Left renal pelvis (tissue), 4 donors: ENCODE measurements at places on chromosomes 13 and 19.

DNA sequence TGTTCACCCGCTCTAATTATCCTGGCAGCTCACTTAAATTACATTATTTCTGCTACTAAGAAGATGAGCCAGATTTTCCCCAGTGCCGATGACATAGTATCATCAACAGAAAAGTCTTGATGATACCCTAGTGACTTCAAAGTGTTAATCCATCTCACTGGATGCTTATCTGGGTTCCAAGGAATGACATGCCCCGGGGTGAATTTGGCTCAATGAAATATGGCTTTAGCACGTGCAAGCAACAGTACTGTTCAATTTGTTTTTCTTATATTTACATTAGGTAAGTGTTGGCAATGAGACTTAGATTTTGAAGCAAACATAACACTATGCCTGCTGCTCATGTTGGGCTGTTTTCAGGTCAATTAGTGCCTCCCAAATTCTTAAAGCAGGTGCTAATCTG is 548.2 kb upstream of the SLITRK1 start:
- DNase-seq = no peak

- no peak for DNase-seq
These were observed 94.7 kb downstream of the ZDHHC20 start for GRCh38 chr13:21364357-21364756.

GRCh38 chr13:76387566-76387965 is 498.6 kb downstream of the KCTD12 start:
- no peak for DNase-seq

GRCh38 chr19:30371161-30371836 is 885 bp upstream of the ZNF536 start:
- no peak for DNase-seq

DNA sequence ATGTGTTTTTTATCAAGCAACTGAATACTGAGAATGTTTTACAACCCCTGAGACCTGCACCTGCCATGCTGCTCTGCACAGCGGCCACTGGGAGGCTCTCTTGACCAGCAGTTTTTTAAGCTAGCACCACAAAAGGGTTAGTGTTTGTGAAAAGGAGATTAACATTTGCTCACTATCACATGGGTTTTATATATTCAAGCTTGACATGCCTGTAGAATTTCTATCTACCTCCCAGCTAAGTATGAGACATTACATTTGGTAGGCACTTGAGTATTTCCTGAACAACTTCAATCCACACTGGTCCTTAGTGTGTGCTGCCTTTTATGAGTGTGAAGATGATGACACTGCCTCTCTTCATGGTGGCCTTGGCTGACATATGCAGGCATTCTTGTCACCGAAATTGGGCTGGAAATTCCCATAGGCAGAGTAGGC is 1238.9 kb downstream of the UQCRFS1 start:
- no peak for DNase-seq

DNA sequence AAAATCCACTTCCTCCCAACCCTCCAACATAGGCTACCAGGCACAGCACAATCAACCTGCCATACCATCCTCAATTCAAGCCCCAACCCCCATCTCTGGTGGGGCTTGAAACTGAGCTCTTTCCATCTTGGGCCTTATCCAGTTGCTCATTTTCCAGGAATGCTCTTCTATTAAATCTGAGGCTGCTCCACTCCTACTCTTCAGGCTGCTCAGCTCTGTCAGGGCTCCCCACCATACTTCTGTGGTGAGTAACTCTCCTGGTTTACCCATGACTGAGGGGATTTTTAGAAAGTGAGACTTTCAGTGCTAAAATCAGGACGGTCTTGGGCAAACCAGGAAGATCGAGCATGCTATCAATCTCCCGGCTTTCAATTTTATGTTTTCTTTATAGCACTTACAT is 512.8 kb downstream of the LMO7 start:
- DNase-seq = no peak

DNA sequence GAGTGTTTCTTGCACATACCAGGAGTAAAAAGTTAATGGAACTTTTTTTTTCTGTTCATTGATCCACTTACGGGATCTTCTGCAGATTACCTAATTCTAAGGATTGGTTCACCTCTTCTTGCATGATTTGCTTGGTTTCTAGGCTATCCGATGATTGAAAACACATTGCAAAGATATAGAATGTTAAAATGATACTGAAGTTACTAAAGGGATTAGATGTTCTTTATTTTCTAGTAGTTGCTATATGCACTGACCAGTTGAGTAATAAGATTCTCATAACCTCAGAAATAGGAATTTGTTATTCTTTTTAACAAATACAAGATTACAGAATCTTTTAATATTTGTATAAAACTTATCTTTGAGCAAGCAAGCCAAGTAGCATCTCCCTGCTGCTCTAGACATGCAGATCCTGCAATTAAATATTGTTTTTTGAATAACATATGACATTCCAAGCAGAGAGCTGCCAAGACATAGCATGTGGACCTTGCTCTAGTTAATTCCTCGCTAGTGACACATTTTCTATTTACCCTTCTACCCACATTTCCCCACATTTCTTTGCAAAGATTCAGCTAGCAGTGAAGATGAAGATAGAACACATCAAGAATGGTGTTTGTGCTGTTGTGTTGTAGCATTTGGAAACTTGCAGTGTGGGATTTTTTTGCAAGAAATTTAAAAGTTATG is 51.7 kb upstream of the RNF113B start:
- DNase-seq = no peak

GRCh38 chr13:28754698-28755545 is 36.2 kb upstream of the SLC46A3 start:
- peak; percentile 1 for DNase-seq

DNA sequence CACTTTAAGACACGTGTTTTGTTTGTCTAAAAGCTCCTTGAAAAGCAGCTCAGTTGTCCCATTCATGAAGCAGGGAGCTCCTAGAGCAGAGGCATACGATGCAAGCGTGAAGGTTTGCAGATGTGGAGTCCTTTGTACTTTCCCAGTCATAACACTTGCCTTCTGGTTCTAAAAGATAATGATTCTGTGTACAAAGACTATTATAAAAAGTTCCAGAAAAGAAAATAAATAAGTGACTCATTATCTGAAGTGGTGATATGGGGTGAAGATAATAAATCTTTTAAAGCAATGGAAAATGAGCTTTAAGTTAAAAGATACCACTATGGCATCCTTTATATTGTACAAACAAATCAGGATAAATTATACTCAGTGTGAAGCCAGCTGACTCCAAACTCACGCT is 569.9 kb downstream of the MYO16 start:
- DNase-seq = no peak

DNA sequence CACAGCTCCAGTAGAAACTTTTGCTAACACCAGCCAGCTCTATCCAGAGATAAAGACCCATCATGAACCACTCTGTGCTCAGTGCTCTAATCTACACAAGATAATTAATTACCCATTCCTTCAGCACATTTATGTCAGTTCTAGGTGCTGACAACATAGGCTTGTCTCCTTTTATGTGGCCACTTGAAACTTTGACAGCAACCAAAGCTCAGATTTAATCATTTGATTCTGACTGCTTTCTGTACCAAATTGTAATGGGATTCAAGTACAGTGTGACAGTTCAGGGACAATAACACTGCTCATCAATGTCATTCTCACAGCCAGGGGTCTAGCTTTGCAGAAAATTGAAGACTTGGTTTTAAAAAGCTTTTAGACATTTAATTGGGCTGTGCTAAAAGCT is 266.6 kb downstream of the KCTD12 start:
- DNase-seq = no peak

GRCh38 chr13:87999240-87999700 is 328.1 kb downstream of the SLITRK5 start:
- DNase-seq = no peak

DNA sequence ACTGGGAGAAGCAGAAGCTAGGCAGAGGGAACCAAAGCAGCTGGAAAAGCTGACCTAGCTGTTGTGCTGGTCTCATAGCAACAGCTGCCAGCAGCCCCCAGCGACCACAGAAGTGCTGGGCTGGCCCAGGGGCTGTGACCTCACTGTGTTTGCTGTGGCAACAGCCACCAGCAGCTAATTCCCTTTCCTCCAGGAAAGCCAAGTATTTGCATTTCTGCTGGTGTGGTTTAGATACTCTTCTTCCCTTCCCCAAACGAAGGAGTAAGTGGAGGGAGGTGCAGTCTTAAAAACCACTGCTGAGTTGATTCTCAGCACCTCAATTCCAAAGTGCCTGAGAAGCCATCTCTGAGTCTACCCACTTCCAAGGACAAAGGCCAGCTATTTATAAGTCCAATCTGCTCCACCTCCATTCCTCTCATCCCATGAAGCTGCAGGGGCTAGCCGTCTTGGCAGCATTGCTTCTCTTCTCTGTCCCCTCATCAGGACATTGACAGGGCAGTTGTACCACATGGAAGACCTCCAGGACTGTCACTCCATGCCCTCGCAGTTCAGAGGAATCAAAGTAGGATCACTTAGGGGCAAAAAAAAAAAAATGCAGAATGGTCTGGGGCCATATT is 11.5 kb upstream of the CCDC97 start:
- DNase-seq = no peak

DNA sequence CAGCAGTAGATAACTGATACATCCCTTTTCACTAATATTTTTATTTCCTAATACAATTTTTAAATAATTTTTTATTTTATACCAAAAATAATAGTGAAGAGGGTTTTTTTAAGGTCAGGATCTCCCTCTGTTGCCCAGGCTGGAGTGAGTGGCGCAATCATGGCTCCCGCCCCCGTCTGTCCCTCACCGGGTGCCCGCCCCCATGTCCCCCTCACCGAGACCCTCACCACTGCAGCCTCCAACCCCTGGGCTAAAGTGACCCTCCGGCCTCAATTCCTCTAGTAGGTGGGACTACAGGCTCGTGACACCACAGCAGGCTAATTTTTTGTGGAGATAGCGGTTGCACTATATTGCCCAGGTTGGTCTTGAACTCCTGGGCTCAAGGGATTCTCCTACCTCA is 17.8 kb upstream of the ZNF846 start:
- DNase-seq = no peak

- DNase-seq = no peak
These were observed 1003.7 kb downstream of the SLITRK1 start for GRCh38 chr13:82878536-82878935.

GRCh38 chr19:19554074-19555023 is 16.3 kb downstream of the CILP2 start:
- no peak for DNase-seq

GRCh38 chr19:38194061-38194701 is 29.8 kb downstream of the DPF1 start:
- DNase-seq = no peak

DNA sequence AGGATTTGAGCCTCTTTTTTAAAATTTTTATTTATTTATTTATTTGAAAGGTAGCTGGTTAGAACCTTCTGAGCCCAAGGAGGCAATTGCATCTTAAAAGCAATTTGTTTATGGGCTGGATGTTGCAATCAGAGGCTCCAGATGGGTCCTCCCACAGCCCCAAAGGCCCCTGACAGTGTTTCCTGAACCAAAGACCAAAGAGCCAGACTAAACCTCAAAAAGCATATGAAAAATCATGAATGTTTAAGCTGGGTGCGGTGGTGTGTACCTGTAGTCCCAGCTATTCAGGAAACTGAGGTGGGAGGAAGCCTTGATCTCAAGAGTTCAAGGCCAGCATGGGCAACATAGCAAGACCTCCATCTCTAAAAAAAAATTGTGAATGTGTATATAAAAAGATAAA is 67.8 kb upstream of the RGCC start:
- DNase-seq = no peak

DNA sequence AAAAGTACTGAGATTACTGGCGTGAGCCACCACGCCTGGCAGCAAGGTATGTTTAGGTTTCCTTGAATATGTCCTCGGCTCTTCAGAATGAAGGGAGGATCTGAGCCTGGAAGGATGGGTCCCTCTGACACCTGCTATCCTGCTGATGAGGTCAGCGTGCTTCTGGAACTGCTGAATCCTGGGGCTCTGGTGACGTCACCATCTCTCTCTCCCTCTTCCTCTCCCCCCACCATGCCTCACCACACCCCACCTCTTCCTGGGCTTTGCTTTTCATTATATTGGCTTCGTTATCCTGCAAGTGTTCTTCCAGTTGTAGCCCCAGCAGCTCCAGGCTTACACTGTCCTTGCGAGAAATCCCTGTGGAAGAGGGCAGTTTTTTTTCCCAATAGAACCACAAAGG is 49.8 kb downstream of the CCNE1 start:
- no peak for DNase-seq

- no peak for DNase-seq
These were observed 77.7 kb upstream of the MYO16 start for GRCh38 chr13:108551674-108552073.

- DNase-seq = no peak
These were observed 592.3 kb downstream of the FGF9 start for GRCh38 chr13:22263185-22263584.

- DNase-seq = no peak
These were observed 58.5 kb downstream of the CEBPG start for GRCh38 chr19:33432015-33432414.

DNA sequence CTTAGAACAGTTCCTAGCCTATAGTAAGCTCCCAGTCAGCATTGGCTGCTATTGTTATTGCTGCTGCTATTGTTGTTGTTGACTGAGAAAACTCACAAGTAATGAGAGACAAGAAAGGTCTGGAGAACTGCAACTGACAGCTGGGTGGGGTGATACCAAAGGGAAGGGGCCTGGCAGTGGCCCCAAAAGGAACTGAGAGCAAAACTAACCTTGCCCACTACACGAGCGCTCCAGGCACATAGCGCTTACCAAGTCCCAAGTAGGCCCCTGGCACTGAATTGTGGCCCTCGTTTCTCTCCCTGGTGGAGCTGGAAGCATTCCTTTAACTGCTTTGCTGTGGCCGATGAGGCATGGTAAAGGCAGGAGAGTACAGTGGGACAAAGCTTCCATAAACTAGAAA is 59.7 kb downstream of the KCTD12 start:
- DNase-seq = no peak

DNA sequence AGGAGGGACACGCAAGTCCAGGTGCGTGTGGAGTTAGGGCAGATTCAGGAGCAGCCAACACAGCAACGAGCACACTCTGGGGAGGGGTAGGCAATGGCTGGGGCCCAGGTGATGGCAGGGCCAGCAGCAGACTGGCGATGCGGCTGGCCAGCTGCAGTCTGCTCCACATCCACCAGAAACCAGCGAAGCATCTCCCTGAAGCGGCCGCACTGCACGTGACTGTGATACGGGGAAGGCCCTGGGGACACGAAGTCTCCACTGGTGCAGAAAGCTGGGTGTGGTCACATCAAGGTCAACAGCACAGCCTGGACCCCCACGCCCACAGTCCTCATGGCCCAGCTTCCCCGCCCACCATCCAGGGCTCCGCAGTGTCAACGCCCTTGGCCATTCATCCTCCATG is 21.3 kb upstream of the EPHX3 start:
- DNase-seq = no peak

DNA sequence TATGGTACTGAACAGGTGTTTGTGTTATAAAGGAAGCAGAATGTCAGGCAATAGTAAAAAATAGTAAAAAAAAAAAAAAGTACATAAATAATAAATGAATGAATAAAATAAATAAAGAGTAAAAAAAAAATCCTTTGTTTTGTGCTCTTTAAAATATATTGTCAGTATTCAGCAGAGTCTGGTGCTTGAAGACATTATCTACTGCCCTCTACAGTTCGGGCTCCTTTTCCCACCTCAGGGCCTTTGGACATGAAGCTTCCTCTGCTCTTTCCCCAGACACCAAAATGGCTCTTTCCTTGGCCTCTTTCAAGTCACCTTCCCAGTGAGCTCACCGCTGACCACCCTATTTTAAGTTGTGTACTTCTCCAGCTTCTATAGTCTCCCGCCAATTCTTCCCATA is 137.5 kb downstream of the TNFRSF19 start:
- no peak for DNase-seq

- no peak for DNase-seq
These were observed 204.5 kb downstream of the PDS5B start for GRCh38 chr13:32790731-32791130.
